ENCODE measurements at places on chromosomes 7 and 10.

- no peak for DNase-seq
These were observed 19.6 kb downstream of the GRID1 start for GRCh38 chr10:86346799-86347665.

GRCh38 chr7:156019308-156019707 lies 207.0 kb upstream of the SHH start:
- DNase-seq, result no peak

GRCh38 chr7:132298790-132299189 lies 277.5 kb downstream of the PLXNA4 start:
- DNase-seq, result no peak

DNA sequence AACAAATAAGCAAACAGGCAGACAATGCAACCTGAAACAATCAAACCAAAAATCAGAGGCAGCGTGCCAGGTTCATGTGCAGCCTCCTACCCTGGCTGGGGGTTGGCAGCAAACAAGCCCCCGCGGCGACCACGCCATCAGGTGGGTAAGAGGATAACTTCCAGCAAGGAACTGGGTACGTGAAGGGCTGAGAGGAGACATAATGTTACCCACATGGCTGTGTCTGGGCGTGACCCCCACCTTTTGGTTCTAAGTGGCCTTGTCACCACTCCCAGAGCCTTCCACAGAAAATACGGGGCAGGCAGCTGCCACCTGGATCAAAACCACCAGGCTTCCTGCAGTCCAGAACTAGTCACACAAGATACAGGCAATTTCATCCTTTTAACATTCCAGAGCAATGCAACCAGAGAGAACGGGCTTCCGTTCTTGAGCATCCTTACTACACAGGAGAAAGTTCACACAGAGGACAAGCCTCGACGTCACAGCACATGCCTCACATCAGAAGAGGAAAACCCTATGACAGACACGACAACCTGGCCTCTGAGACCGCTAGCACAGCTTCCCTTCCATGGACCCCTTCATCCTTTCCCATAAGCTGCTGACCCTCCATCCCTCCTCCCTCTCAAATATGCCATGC lies 171.0 kb downstream of the GRID1 start:
- no peak for DNase-seq

DNA sequence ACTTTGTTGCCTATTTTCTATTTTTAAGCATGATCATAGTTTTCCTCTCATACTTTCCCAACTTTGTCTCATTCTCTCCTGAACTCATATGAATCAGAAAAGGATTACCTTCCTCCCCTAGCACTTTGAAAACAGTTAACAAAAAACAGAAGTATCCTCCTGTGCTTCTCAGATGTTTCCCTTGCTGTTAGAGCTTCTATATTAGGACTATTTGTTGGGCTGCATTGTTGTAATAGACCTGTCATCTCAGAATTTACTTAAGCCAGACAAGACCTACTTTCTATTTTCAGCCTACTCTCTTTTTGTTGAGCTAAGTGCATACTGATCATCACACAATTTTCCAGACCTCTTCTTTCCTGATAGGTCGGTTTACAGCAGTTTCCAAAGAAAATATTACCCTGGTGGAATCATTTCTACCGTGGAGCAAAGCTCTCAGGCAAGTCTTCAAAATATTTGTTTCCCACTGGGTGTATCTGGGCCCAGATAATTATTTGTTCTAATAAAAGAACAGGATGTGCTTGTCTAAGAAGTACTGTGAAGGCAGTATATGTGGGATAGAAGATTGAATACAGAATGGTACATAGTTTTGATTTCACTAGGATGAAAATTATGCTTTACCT lies 411.9 kb upstream of the KLF6 start:
- DNase-seq, result no peak

DNA sequence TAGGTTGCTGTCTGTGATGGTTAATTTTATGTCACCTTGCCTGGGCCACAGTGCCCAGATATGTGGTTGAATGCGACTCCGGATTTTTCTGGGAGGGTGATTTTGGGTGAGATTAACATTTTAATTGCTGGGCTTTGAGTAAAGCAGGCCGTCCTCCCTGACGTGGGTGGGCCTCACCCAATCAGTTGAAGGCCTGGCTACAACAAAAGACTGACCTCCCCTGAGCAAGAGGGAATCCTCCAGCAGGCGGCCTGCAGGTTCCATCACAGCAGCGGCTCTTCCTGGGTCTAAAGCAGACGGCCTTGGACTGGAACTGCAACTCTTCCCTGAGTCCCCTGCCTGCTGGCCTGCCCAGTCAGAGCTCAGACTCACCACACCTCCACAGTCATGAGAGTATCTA lies 114.2 kb downstream of the SFMBT2 start:
- no peak for DNase-seq

- no peak for DNase-seq
These were observed 209.7 kb downstream of the ABCA13 start for GRCh38 chr7:48380921-48381320.

- peak; percentile 43 for DNase-seq
These were observed 493.3 kb upstream of the PODXL start for GRCh38 chr7:132049462-132050304.

- DNase-seq, result no peak
These were observed 185.1 kb downstream of the DGKI start for GRCh38 chr7:137661634-137662033.

- no peak for DNase-seq
These were observed 2.4 kb downstream of the ARID5B start for GRCh38 chr10:61903928-61904344.

DNA sequence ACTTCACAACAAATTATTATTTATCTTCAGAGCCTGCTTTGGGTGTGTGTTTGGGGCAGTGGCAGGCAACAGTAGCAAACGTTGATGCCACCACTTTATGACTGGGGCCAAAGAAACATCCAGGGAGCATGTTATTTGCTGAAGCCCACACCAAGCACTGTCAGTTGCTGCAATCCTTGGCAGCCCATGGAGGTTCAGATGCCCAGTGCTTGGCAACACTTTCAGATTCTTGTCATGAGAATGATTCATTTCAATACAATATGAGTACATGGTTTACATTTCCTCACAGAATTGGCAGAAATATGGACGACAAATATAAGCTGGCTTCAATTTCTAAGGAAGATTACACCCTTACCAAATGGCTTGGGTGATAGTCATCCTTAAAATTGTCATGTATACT lies 46.5 kb upstream of the GLI3 start:
- DNase-seq, result no peak

DNA sequence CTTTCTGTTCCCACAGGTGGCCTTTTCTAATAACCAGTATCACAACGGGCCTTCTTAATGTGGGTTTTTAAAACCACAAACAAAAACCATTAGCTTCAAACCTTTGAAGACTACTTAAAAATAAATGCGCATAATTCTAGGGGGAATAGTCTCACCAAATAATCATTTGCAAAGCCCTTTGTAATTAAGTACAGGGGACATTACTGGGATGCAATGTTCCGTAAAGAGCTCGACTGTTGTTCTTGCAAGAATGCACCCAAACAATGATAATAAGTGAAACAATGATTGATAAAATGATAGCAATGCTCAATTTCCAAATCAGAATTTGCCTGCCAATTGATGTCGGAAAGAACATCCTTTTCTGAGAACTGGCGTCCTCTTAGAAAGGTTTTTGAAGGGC lies 589.1 kb upstream of the ADARB2 start:
- DNase-seq, result no peak

- DNase-seq, result no peak
These were observed 75.2 kb downstream of the TRIL start for GRCh38 chr7:28882869-28883470.

- peak; percentile 74 for DNase-seq
These were observed 671 bp upstream of the ATAD1 start for GRCh38 chr10:87818505-87819288.

DNA sequence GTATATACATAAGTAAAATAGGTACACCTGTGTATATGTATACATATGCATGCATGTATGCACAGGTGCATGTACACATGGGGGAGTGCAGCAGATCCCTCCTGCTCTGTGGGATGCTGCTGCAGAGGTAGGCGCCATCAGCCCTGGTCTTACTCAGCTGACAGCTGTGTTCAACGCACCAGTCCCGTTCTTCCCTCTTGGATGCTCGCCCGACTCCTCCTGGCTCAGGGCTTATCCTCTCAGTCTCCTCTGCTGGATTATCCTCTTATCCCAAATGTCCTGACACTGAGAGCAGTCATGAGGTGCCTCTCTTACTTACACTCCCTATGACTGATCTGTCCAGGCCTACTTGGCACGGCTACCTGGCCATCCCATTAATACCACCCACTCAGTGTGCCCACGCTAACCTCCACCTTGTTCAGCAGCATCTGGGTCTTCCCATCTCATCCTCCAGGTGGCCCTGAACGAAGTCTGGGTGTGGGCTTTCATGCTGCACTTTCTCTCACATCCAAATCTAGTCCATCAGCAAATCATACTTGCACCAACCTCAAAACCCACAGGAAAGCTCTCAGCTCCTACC lies 357.1 kb downstream of the TCERG1L start:
- DNase-seq, result no peak

GRCh38 chr7:141272417-141272816 lies 198.6 kb downstream of the TMEM178B start:
- DNase-seq, result no peak

- no peak for DNase-seq
These were observed 433.1 kb downstream of the HTR7 start for GRCh38 chr10:90424730-90425129.

DNA sequence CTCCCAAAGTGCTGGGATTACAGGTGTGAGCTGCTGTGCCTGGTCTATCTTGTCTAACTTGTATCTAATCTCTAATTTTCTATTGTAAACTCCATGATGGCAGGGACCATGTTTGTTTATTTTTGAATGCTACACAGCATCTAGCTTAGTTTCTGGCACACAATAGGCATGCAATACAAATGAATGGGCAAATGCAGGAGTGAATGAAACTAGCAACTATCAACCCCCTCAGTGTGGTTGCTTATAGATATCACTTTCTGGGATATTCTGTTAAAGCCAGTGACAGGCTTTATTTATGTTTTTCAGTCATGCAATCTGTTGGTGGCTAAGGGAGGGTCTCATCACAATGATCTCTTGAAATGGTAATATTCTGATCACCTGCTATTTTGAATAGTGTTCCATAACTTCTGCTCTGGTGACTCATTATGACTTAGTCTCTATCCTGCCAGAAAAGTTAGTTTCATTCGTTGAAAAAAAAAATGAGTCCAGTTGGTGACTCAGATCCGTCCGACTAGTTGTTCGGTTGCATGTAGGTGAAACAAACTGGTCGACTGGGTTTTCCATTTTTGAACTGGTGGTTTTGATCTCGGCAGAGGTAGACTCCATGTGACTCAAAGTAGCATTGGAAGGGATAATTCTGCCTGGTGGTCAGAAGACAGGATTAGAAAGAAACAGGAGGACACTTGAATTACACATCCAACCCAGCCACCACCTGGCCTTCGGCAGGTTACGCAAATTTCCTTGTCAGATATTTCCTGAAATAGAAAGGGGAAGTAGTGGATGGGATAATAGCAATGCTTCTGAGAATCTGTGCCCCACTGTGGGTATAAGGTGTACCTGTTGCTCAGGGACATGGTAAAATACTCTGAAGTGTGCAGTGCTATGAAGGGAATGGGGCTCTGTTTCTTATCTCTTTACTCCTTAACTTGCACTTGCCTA lies 76.8 kb downstream of the GATA3 start:
- peak; percentile 56 for DNase-seq

DNA sequence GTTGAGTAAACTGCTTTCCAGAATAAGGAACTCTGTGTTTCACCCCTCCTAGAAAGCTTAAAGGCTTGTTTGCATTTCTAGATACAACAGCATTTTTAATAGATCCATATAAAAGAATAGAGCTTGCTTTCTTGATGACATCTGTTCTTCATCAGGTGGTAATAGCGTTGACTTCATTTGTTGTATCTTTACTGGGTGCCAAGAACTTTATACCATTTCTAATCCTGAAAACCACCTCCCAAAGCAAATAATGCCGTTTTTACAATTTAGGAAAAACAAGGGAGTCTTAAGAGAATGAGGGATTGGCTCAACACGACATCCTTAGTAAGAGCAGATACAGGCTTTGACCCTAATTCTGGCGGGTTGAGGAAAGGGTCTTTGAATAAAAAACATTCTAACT lies 993.4 kb downstream of the TYW1 start:
- no peak for DNase-seq

- DNase-seq, result no peak
These were observed 16.3 kb downstream of the OR2AE1 start for GRCh38 chr7:99860281-99861127.

DNA sequence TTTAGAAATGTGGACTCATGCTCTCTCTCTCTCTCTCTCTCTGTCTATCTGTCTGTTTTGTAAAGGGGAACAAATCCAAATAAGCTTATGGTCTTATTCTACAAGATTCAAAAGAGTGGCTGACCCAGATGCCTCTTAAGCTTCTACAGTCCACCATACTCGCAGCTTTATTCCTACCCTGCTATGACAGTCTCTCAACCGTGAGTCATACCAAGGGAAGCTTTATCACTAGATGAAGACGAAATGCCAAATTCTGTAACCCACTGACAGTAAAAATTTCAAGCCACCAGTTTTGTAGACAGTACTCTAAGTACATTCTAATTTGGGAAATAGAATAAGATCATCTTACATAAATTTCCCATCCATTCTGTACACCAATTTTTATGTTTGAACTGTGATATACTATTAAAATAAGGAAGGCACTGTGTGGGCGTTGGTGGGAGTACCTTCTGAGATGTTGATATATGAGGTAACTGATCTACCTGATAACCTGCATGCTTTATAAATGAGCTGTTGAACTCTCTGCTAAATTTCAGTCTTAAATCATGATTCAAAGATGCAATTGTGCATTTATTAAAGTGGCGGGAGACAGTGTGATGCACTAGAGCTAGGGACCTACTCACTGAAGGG lies 153.2 kb downstream of the KLF6 start:
- no peak for DNase-seq

GRCh38 chr10:84845628-84846261 lies 517.4 kb downstream of the CCSER2 start:
- peak; percentile 6 for DNase-seq

GRCh38 chr7:2138146-2138765 lies 94.5 kb downstream of the MAD1L1 start:
- DNase-seq, result peak; percentile 73

GRCh38 chr10:135601-136464 lies 578 bp downstream of the ZMYND11 start:
- DNase-seq, result peak; percentile 71

DNA sequence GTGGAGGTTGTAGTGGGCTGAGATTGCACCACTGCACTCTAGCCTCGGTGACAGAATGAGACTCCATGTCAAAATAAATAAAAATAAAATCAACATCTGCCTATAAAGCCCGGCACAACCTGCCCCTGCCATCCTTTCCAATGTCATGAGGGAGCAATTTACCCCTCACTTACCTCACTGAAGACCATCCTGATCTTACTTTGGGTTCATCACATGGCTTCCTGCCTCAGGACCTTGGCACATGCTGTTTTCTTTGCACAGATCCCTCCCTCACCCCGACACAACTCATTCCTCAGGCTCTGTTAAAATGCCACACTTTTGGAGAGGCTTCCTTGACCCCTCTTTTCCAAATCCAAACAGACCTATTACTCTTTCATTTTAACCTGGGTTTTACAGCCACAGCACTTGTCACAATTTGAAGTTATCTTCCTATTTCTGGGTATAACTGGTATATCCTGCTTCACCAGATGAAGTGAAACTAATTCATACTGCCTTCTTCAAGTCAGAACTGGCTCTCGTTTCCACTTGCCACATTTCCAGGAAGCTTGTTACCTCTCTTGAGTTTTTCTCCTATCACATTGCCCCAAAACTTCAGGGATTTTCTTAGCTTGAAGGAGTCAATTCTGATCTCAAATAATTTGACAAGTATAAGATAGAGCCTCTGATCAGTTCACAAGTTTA lies 69.3 kb upstream of the PARD3 start:
- no peak for DNase-seq
